ENCODE measurements at places on chromosomes 12 and 14.

GRCh38 chr14:81427348-81428058 lies 27.4 kb upstream of the STON2 start:
- no peaks in the 10 kb centered on the region for H3K4me1 ChIP-seq
- DNase-seq: peak; percentile 31
- no peaks in the 10 kb centered on the region for H3K36me3 ChIP-seq
- no peaks in the 10 kb centered on the region for H3K27me3 ChIP-seq
- H3K27ac ChIP-seq: no peak overlapping the region
- H3K4me3 ChIP-seq: no peak overlapping the region

- H3K4me3 ChIP-seq: no peak overlapping the region
- no peak overlapping the region for H3K27ac ChIP-seq
- H3K27me3 ChIP-seq: no peaks in the 10 kb centered on the region
- H3K4me1 ChIP-seq: no peaks in the 10 kb centered on the region
- no peaks in the 10 kb centered on the region for H3K36me3 ChIP-seq
Measured at GRCh38 chr12:44460261-44460660, 415.9 kb downstream of the NELL2 start.

DNA sequence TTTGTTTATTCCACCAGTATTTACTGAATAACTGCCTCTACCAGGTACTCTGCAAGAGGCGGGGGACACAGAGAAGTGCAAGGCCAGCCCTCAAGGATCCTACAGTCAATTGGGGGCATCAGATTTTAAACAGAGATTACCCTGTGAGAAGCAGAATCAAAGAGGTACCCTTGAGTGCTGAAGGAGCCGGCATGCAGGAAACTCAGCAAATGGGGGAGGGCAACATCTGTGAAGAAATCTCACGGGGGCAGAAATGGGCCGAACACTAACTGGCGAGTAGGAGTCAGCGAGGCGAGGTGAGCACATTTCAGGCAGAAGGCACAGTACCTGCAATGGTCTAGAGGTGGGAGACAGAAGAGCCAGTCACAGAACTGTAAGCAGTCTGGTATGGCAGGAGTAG lies 9.0 kb downstream of the GALNT6 start:
- no peaks in the 10 kb centered on the region for H3K27me3 ChIP-seq
- no peaks in the 10 kb centered on the region for H3K36me3 ChIP-seq
- no peak for DNase-seq
- no peak overlapping the region for H3K4me3 ChIP-seq
- H3K27ac ChIP-seq: no peak overlapping the region
- no peaks in the 10 kb centered on the region for H3K4me1 ChIP-seq

DNA sequence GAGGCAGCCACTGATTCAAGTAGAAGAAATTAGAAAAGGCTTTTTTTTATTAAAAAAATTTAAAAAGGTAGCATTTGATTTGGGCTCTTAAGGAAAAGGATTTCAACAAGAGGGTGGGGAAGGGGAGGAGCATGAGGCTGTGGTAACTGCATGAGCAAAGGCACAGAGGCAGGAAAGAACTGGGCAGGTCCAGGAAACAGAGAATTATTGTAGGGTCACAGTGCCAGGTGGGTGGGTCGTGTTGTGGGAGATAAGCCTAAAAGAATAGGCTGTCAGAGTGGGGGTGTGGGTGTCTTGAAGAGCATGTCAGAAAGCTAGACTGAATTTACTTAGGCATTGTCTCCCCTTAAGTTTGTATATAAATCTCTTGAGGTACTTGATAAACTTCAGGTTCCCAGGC lies 7.8 kb downstream of the LIMA1 start:
- peak; percentile 94 for DNase-seq
- no peak overlapping the region for H3K4me3 ChIP-seq
- H3K27me3 ChIP-seq: no peaks in the 10 kb centered on the region

GRCh38 chr14:96180043-96180874 lies 24.4 kb upstream of the BDKRB2 start:
- no peak for DNase-seq
- H3K4me1 ChIP-seq: no peaks in the 10 kb centered on the region
- no peak overlapping the region for H3K4me3 ChIP-seq
- H3K27me3 ChIP-seq: no peaks in the 10 kb centered on the region

- H3K27me3 ChIP-seq: no peaks in the 10 kb centered on the region
- no peaks in the 10 kb centered on the region for H3K4me1 ChIP-seq
- H3K36me3 ChIP-seq: no peaks in the 10 kb centered on the region
- no peak for DNase-seq
- no peak overlapping the region for H3K27ac ChIP-seq
- no peak overlapping the region for H3K4me3 ChIP-seq
Measured at GRCh38 chr12:105445249-105445648, 114.8 kb downstream of the C12orf75 start.

DNA sequence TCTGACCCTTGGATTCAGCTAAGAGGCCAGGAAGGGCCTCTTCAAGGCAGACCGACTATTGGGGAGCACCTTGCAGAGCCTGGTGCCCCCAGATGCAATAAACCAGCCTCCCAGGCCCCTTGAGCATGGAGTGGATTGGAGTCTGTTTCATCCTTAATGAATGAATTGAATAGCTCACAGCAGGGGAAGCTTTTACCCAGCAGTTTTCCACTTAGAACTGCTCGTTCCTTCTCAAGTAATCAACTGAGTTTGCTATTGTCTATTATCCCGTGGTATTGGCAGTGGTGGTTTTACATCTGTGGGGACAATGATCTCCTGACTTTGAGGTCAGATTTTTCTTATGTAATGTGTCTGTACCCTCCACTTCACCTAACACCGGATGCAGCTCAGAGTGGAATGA lies 197.6 kb downstream of the AACS start:
- no peaks in the 10 kb centered on the region for H3K4me1 ChIP-seq
- H3K27me3 ChIP-seq: no peaks in the 10 kb centered on the region

GRCh38 chr12:8773461-8773860 lies 49.0 kb upstream of the A2ML1 start:
- H3K4me3 ChIP-seq: no peak overlapping the region
- no peaks in the 10 kb centered on the region for H3K4me1 ChIP-seq
- H3K36me3 ChIP-seq: no peaks in the 10 kb centered on the region
- H3K27me3 ChIP-seq: no peaks in the 10 kb centered on the region
- DNase-seq: no peak

All from colonic mucosa (tissue), 4 donors.